ENCODE measurements at places on chromosomes 3 and 15.
A peak's percentile ranks its signal among the peaks of the same experiment; 100 is the strongest.

GRCh38 chr15:88622605-88622975 is 1.4 kb downstream of the AEN start:
- DNase-seq = no peak

DNA sequence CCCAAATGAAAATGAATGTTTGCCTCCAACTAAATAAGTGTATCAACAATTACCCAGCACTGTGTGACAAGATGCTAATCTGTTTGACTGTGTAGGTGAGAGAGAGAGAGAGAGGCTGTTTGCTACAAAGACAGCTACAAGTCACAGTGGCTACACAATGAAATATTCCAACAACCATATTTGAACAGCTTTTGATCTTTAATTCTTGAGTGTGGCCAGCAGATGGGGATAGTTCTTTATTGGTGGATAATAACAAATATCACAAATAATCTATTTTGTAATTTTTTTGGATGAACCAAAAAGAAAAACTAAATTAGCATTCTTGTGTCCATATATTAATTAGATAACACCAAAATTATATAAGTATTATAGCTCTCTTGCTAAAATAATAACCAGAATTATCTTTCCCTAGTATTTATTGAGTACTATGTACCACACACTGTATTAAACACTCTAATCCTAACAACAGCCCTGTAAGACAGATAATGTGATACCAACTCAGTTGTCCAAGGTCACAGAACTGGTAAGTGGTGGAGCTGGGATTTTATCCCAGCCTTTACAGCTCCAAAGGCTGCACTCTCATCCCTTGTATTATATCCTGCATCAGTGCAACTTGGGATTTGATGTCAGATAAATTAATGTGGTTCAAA is 61.9 kb upstream of the C3orf80 start:
- no peak for DNase-seq

DNA sequence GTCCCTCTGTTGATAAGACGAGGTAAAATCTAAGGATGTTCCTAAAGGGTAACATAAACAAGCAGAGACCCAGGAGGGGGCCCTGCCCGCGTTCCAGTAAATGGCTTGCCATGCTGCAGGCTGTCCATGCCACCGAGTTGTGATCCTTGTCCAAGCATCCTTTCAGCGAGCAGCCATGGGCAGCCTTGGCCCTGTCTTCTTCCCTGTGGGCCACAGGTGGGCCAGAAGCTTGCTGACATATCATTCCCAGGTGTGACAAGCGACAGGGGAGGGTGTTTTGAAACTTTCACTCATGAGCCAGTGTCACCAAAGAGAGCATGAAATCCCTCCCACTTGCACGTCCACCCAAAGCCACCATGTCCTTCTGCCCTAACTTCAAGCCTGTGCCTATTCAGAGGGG is 53.7 kb downstream of the PCSK6 start:
- no peak for DNase-seq

DNA sequence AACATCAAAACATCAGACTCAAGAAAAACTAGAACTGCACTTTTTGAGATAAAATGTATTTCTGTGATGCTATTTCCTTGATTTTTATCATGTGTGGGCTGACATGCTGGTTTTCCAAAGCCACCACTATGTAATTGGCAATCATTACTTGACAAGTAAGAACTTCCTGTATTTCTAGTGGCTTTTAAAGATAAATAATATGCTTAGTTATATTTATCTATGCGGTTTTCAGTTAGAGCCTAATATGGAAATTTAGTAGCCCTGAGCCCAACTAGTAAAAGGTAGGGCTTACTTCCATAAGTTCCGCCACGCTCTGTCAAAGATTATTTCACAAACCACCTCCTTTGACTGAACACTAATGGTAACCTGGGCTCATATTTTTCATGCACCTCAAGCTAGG is 91.6 kb downstream of the PPARG start:
- no peak for DNase-seq

- no peak for DNase-seq
Observed at GRCh38 chr15:94041746-94042145, 189.6 kb upstream of the MCTP2 start.

DNA sequence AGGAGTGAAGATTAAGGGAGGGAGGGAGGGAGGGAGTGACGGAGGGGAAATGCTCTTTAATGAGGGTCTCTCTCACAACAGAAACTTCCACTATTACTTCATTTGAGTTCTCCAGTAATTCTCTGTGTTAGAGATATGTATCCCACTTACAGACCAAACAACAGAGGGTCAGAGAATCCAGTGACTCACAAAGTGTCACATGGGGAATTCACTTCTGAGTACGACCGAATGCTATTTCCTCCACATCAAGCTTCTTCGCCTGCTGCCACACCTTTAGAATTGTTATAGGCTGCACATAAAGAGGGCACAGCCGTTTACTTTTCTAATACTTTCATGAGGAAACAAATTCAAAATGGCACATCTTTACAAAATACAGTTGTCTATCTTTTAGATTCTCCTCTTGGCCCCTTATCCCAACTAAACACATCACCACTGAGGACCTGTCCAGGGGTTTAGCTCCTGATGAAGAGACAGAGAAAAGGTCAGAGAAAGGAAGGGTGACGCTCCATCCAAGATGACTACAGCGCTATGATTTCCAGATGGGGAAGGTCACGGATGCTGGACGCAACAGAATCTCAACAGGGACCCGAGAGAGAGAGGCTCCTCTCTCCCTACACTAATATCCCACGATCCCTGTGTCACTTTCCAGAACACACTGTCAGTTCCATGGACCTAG is 119.0 kb downstream of the XXYLT1 start:
- no peak for DNase-seq

DNA sequence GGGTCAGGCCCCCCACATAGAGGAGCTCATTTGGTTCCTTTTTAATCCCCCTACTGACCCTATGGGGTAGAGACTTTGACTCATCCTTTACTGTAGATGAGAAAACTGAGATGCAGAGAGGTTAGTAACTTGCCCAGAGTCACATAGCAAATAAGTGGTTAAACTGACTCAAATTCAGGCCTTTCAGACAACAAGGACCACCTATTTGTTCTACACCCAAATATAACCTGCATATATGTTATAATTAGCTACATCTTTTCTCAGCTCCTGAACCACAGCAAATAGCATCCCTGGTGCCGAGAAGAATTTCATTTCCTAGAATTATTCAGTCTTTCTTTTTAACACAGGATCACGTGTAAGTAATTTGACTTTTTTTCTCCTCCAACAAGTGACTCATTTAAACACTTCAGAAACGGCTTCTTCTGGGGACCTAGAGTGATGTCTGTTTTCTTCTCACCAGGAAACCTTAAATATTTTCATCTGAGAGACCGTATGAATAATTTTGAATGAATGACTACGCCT is 57.4 kb downstream of the MGLL start:
- DNase-seq = no peak

GRCh38 chr3:36907911-36908646 is 36.8 kb downstream of the TRANK1 start:
- DNase-seq = peak; percentile 67

- no peak for DNase-seq
Observed at GRCh38 chr15:64348455-64348854, 7.5 kb downstream of the CSNK1G1 start.
